H1 (cell line): ENCODE measurements at places on chromosomes 4 and X. TPM values are rescaled to one million over a fixed set of nuclear protein-coding genes. Genes with fewer than 3 reads are reported as not detected.

DNA sequence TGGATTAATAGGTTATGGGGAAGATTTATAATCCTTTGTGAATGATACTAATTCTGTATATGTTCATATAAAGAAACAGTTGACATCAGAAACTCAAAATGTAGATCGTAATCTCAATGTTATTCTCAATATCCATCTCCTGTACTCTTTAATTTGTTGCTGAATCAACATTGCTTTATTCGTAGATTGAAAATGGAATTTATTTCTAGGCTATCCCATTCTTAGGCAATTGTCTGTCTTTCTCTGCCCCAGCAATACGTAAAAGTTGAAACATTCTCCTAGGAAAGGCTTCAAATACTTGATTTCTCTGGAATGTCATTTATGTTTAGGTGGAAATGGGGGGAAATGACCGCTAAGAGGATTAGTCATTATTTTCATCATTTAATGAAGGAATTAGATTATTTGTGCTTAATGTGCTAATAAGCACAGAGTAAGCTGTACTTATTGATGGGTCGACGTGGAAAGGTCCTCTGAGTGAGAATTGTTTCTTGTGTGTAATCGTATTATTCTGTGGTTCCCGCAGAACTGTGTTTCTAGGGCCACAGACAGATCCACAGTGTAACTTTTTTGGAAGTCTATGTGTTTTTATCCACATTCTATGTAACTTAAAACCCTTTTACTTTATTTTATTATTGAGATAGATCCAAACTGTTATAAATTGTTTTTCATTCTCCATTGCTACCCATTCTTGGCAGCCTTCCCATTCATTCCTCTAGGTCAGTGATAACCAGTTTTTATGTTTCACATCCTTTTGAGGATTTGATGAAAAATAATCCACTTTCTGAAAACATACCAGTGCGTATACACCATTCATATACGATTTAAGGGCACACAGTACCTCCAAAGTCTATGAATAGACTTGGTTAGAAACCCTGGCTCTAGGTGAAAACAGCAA is 262.9 kb downstream of the ARHGAP10 start:
- no peak for DNase-seq

- no peak for DNase-seq
Measured at GRCh38 chr4:6188687-6189305, 11.6 kb downstream of the JAKMIP1 start.

DNA sequence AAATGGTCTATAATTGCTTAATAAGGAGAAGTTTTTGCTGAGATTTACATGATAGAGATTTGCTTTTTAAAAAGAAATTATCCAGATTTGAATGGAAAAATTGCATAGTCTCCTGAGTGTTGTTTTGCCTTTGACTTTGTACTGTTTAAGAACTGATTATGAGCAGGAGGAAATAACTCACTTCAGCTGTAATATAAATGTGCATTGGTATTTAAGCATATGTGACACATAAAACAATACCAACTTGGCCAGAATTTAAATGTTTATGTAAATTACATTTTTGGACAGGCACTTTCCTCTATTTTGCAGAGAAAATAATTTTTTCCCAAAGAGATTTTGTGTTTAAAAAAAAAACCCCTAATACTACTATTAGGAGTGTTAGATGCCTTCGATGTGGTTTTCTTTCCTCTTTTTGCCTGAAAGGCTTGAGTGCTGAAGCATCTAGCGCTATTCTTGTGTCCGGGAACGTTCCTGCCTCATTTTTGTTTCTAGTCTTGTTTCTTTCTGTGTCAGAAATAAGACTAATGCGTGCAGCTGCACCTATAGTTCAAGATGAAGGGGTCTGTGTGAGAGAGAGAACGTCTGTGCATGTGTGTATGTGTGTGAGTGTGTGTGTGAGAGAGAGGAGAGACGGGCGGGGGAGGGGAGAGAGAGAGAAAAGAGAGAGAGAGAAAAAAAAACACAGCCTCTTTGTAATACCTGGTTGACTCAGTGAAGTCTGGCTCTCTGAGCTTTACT is 60.8 kb downstream of the TBL1X start:
- no peak for DNase-seq

The HSD17B10 gene
- 114 and 116 TPM in 2 replicates for total RNA-seq

GRCh38 chrX:54419559-54420302 is 20.5 kb upstream of the TSR2 start:
- no peak for DNase-seq

The CHRDL1 gene
- total RNA-seq: 15.6 and 17.4 TPM in 2 replicates

The WDR17 gene
- total RNA-seq: 3.3 and 3.4 TPM in 2 replicates

DNA sequence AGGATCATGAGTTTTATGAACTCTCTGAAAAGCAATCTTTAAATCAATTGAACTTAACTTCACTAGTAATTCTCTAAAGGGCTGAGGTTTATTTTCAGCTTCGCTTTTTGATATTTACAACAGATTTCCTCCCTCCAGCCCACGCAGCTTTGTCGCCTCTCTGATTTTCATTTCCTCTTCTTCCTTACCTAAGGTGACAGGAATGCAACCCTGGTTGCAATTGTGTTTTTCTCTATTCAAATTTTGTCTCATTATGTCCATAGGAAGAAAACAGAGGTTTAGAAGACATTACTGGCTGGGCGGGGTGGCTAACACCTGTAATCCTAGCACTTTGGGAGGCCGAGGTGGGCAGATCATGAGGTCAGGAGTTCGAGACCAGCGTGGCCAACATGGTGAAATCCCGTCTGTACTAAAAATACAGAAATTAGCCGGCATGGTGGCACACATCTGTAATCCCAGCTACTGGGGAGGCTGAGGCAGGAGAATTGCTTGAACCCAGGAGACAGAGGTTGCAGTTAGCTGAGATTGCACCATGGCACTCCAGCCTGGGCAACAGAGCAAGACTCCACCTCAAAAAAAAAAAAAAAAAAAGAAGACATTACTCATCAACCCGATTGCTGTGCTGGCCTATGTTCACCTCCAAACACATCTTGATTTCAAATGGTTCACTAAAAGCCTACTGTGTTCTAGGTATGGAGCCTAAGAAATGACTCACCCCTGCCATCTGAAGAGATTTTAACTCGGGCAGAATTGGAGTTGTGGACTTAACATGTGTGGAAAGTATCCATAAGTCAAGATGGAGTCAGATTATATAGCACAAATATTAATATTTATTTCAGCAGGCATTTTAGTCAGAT is 36.8 kb downstream of the VSIG4 start:
- no peak for DNase-seq

GRCh38 chrX:43560247-43560946 is 95.7 kb upstream of the MAOA start:
- no peak for DNase-seq

The ADGRG2 gene
- 8.9 and 9.7 TPM in 2 replicates for total RNA-seq

DNA sequence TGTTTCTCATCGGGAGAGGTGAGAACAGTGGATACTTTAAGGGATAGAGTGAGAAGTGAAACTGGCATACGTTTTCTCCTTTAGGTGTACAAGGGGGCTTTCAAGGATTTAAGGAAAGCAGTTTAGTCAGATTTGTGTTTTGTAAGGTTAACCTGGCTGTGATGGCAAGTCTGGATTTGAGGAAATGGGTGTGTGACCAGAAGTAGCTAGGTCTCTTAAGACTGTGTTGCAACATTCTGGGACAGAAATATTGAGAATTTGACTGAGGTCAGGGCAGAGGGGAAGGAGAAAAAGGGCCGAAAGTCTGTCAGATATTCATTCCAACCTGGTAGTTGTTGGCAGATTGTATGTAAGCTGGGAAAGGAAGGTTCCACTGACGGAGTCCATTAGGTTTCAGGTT is 10.4 kb upstream of the GABRE start:
- no peak for DNase-seq

GRCh38 chr4:112910109-112910736 is 139.2 kb upstream of the ANK2 start:
- DNase-seq: no peak

DNA sequence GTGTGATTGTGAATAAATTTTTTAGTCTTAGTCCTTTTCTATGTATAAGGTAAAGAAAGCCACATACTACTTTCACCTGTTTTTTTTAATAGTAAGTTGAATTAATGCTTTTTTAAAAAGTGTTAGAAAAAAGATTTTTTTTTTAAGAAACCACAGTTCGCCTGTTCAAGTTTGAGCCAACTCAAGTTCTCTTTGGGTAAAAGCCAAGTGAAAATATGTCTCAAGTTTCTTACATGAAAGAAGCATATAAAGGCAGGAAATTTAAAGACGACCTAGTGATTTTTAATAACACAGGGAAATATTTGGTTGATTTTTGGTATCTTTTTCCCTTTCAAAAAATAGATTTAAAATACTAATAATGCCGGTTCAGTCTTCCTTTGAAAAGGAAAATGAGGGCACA is 369.9 kb upstream of the NR3C2 start:
- DNase-seq: no peak

The IRS4 gene
- 13.4 and 14.1 TPM in 2 replicates for total RNA-seq

The HSFX4 gene
- total RNA-seq: not detected in 2 replicates

The PDS5A gene
- total RNA-seq: 73.8 and 76.6 TPM in 2 replicates

GRCh38 chr4:16117164-16117563 is 33.3 kb upstream of the PROM1 start:
- no peak for DNase-seq

GRCh38 chr4:130486841-130487240 is 1390.9 kb downstream of the C4orf33 start:
- DNase-seq: no peak

DNA sequence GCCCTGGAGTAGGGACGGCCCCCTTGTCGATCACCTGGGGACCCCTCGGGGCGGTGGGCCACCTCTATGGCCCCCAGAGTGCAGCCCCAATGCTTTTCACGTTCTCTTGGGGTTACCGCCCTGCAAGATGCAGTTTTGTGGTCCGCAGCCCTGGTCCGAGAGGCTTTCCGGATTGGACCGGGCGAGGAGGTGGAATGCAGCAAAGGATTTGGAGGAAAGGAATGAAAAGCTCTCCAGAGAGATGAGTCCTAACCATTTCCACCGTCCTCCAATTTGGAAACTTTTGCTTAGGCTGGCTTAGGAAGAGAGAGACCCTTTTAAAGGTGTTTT is 601 bp downstream of the SLC25A43 start:
- no peak for DNase-seq

DNA sequence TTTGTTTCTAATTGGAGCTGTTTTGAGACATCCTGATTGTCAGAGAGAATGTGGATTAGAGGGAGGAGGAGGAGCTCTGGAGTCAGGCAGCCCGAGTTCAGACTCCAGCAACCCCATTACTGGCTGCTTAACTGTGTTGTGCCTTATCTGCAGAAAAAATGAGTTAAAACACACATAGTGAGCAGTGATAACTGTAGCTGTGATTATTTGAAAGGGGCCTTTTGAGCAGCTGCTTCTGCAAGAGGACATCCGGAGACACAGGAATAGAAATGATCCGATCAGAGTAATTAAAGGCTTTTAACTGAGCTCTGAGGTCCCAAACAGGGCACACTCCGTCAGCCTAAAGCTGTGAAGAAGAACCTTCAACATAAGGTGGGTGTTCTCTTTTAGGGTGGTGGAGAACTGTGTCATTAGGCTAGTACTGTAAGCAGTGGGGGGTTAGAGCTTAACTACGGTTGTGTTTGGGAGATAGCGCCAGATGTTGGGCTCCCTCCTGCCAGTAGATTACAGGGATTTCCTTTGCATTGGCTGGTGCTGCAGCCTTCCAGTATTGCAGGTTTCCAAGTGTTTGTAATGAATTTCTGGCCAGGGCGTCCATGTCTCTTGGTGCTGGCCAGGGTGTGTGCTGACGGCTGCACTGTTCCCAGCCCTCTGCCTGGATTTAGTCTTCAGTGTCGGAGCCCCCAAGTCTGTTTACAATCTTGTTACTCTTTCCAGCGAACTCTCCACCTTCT is 24.3 kb downstream of the ADD1 start:
- no peak for DNase-seq

DNA sequence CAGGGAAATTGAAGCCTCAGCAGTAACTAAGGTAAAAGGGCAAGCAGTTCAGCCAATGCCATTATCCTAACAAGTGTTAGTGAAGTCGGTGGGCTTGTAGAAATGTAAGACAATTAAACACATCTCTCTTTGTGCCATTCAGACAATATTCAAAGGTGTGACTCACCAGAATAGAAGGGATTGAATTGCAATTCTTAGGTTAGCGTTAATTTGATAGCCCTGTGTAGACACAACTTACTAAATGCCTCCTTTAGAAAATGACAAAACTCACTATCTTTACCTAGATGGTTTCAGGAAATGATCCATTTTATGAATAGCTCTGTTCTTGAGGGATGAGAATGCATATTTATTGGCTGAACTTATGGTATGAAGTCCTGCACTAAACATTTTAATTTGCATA is 35.2 kb downstream of the RPA4 start:
- DNase-seq: no peak

The CYTL1 gene
- total RNA-seq: 8.1 and 9.8 TPM in 2 replicates

The NEIL3 gene
- 10.8 and 11.0 TPM in 2 replicates for total RNA-seq

The DCHS2 gene
- 1.8 and 2.6 TPM in 2 replicates for total RNA-seq

- no peak for DNase-seq
Measured at GRCh38 chrX:149962859-149963757, 24.8 kb upstream of the EOLA2 start.

- DNase-seq: no peak
Measured at GRCh38 chrX:31007321-31007720, 64.5 kb downstream of the FTHL17 start.

GRCh38 chr4:189974056-189974455 is 33.4 kb downstream of the FRG1 start:
- DNase-seq: no peak

GRCh38 chr4:124537971-124538370 is 174.6 kb downstream of the ANKRD50 start:
- DNase-seq: no peak

DNA sequence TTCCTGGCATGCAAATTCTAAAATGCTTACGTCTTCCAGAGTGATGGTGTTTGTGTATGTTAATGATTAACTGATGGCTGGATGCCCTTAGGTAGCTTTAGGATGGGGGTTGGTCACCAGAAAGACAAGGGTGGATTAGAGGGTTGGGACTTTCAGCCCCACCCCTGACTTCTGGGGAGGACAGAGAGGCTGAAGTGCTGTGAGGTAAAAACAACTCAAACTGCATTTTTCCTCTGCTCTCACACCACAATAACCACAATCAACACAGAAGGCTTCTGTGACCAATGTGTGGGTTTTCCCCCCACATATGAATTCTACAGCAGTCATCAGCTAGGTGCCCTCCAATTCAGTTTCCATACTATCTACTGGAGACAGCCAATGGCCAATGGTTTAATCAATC is 18.7 kb upstream of the DDIT4L start:
- DNase-seq: no peak

The GPRASP2 gene
- 15.7 and 19.1 TPM in 2 replicates for total RNA-seq

DNA sequence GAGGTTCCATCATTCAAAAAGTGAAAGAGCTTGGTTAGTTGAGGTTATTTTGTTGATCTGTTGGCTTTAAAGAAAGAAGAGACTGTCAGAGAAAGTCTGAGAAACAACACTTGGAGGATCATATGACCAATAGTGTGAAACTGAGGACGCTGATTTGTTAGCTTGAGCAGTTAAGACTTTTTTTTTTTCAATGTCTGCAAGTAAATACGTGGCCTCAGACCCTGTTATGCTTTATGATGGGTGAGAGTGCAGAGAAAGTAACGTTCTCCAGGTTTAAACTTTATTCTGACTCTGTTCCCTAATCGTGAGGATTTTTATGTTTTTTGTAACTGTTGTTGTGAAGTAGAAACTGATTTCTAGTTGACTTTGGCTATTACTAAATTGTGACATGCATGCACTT is 45.9 kb downstream of the GAB1 start:
- DNase-seq: no peak

The PALLD gene
- 25.0 and 26.7 TPM in 2 replicates for total RNA-seq

The SERPINA7 gene
- not detected in 2 replicates for total RNA-seq

The TCEAL3 gene
- 12.0 and 12.9 TPM in 2 replicates for total RNA-seq
